Common myeloid progenitor, CD34-positive (primary cell): ENCODE measurements at places on chromosomes 16 and 17.

GRCh38 chr17:82468692-82469091, 10.2 kb downstream of the NARF start:
- DNase-seq: no peak

- no peak for DNase-seq
Observed at GRCh38 chr17:67974185-67974584, 22.1 kb downstream of the C17orf58 start.

DNA sequence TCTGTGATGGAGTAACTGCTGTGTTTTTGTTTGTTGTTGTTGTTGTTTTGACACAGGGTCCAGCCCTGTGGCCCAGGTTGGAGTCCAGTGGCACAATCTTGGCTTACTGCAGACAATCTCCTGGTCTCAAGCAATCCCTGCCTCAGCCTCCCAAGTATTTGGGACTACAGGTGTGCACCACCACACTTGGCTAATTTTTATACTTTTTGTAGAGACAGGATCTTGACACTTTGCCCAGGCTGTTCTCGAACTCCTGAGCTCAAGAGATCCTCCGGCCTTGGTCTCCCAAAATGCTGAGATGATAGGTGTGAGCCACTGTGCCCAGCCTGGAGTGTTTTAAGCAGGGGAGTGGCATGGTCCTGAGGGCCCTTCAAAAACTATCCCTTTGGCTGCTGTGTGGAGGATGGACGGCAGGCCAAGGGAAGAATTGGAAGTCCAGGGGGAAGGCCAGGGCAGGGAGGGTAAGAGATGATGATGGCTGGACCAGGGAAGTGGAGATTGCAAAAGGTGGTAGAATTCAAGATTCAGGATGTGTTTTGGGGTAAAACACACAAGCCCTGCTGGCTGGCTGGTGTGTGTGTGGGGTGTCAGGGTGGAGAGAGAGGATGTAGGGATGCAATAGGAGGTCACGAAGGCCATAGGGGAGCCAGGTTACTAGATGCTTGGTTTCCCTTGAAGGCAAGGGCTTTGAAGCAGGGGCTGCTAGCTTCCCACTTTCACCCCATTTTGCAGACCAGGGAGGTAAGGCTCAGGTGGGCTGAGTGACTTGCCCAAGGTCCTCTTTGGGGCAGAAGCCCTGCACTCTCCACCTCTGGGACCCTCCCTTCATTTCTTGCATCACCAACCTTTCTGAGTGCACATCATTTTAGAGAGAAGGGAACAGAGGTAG, 18.8 kb upstream of the PLLP start:
- DNase-seq: no peak

DNA sequence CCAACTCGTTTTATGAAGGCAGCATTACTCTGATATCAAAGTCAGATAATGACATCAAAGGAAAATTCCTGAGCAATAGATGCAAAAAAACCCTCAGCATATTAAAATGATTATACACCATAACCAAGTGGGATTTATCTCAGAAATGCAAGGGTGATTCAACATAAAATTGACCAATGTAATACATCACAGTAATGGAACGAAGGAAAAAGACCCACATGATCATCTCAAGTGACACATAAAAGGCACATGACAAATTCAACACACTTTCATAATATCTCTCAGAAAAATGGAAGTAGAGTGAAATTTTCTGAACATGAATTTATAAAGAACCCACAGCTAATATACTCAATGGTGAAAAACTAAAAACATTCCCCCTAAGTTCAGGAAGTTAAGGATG, 118.8 kb downstream of the ITFG1 start:
- DNase-seq: no peak

DNA sequence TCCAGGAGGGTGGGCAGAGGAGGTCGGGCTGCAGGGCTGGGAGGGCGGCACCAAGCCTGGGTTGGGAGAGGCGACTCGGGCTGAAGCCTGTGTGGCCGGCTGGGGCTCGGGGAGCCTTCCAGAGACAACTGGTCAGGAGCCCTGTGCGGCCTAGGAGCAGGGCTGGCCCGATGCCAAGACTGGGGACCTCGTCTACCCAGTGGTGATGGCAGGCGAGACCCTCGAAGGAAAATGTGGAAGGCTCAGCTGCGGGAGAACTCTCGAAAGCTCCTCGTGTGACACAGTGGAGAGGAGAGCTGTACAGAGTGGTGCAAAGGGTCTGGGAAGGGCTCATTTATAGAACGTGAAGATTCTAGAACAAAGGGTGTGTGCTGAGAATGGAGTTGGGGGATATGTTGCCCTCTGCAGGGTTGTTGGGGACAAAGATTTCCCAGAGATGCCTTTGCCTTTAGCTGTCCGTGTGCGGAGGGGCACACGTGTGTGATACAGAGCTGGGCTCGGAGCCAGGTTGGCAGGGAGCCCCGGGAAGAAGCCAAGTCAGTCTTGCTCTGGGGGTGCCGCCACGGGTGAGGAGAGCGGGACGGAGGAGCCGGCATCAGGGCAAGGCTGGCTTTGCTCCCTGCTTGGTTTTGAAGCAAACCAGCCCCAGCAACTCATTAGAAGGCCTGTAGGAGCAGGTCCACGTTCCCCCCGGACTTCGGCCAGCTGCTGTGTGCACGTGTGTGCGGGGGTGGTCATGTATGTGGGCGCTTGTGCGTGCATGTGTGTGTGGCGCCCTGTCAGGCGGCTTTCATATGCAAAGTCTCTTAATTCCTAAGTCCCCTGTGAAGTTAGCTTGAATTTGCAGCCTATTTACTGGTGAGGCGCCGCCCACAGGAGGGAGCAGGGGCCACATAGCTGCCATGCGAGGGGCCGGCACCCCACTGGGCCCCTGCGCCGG, 132.4 kb upstream of the CHMP6 start:
- DNase-seq: peak; percentile 30

DNA sequence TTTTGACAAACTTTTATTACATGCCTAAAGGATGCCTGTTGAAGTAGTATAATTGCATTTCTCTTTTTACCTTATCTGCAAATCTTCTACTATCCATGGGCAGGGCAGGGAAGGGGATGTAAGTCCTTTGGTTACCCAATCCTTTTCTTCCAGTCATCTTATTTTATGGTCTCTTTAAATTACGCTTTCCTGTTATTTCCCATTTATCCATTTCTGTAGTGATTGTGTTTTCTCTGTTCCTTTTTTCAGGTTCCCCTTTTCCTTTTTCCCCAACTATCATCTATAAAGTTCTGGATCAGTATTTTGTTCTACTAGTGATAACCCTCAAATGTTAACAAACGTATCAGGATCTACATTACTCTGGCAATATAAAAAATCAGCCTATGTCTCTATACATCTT, 3.3 kb upstream of the ABCA9 start:
- DNase-seq: no peak

DNA sequence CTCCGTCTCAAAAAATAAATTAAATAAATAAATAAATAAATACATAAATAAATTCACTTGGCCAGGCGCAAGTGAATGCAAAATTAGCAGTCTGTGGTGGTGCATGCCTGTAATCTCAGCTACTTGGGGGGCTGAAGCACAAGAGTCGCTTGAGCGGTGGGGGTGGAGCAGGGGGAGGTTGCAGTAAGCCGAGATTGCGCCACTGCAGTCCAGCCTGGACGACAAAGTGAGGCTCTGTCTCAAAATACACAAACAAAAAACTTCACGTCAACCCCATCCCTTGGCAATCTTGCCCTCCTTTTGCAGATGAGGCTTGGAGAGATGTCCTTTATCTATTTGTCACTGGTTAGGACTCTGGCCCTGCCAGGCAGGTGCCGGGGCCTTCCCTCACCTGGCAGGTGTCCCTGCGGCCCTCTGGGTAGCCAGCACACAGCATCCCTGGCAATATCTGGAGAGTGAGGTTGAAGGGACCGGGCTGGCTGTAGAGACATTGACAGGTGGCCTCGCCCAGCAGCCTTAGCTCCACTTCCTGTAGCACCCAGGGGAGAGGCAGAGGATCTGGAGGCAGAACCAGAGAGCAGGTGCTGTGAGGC, 4.4 kb downstream of the PRSS36 start:
- no peak for DNase-seq

GRCh38 chr16:13970708-13971422, 50.9 kb downstream of the ERCC4 start:
- DNase-seq: no peak

GRCh38 chr16:49271363-49271762, 10.3 kb downstream of the CBLN1 start:
- DNase-seq: no peak
